Heart left ventricle (tissue), 16 donors: ENCODE measurements at places on chromosomes 6 and 20. TPM values are rescaled to one million over a fixed set of nuclear protein-coding genes. Genes with fewer than 3 reads are reported as not detected.

Gene SCUBE3
- total RNA-seq: 5.5 TPM

DNA sequence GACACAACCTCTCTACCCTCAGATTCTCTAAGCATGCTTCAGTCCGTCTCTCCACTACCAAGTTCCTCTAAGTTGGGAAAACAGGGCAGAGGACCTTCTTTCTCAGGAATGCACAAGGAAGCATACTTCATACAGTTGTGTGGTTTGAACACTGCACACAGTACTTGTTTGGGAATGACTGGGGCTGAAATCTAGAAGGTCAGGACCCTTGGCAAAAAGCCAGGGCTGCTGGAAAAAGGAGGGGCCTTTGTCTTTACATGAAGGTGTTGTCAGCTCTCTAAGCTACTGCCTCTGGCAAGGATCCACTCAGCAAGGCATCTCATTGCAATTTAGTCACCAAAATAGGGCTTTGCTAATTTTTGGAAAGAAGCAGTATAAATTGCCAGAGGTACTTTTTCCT lies 20.7 kb upstream of the HEY2 start:
- DNase-seq: no peak

- no peak for DNase-seq
These were observed 313.0 kb upstream of the AGPAT4 start for GRCh38 chr6:161586887-161587286.

- peak; percentile 67 for DNase-seq
These were observed 47.5 kb downstream of the DSTN start for GRCh38 chr20:17617212-17617867.

DNA sequence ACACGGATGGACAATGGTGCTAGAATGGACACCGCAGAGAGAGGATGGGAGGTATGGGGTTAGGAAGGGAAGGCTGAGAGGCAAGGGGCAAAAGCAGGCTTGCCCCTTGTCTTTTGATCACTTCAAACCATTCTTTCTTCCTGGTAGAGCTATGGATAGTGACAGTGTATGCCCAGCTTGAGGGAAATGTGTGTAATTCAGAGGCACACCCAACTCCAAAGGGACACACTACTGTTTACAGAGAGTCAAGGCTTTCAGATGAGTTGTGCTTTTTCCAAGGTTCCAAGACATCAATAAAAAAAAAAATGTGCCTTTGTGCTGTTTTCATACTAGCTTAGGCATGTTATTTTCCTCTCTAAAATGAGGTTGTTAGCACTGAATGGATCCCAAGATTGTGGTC lies 185.0 kb downstream of the MCHR2 start:
- no peak for DNase-seq

GRCh38 chr6:64505312-64505711 lies 869.7 kb downstream of the PHF3 start:
- no peak for DNase-seq
